T follicular helper cell (primary cell): ENCODE measurements at places on chromosomes 12 and 14.

DNA sequence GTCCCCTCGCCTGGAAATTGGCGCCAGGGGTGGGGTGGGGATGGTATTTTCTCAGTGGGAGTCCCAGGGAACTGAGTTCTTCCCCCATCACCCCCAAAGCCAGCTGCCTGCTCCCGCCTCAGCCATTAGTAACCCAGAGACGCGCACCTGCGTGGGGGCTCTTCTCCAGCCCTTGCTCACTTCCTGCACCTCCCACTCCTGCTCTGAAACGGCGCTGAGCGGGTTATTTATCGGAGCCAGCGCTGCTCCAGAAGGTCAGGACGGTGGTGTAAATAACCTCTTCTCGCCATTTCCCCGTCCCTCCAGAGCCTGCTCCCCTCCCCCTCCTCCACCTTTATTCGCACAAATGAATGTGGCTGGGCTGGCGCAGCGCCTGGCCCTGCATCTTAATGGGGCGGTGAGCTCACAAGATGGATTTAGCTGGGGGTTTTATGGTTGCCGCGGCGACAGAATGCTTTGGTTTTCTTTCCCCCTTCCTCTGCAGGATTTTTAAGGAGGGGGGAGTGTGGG lies 12.2 kb downstream of the GPR84 start:
- peak; percentile 19 for DNase-seq

DNA sequence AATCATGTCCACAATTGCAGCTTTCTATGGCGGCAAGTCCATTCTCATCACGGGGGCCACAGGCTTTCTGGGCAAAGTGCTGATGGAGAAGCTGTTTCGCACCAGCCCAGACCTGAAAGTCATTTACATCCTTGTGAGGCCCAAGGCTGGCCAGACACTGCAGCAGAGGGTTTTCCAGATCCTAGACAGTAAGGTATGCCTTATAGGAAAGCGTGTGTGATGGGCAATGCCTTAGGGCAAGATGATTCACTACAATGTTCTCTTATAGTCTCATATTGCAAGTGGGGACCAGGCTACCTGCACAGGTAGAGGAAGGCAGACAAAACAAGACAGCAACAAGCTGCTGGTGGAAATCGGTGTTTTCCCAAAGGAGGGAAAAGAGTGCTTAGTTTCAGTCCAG lies 110.5 kb downstream of the ERGIC2 start:
- DNase-seq, result no peak

GRCh38 chr12:119684711-119685369 lies 16.9 kb downstream of the PRKAB1 start:
- DNase-seq, result no peak

DNA sequence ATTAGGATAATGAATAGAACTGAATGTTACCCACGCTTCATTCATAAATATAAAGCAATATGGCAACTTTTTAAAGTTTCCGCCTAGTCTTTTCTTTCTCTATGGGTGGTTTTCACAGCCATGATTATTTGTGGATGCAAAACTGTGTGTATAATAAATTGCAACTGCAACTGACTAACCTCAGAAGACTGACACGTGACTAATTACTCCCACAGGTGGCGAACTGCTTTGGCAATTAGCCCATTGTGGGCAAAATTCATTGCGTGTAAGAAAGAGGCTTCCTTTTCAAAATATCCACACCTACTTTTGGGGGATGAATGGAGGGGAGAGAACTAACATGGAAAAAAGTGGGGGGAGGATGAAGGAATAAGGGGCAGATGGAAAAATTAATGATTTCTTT lies 79.0 kb downstream of the SLC25A21 start:
- DNase-seq, result no peak

- DNase-seq, result no peak
Measured at GRCh38 chr12:102376181-102376747, 104.1 kb downstream of the IGF1 start.

GRCh38 chr14:54617467-54617866 lies 50.5 kb downstream of the SAMD4A start:
- DNase-seq, result no peak

GRCh38 chr14:49766839-49767238 lies 1.1 kb upstream of the KLHDC2 start:
- no peak for DNase-seq

DNA sequence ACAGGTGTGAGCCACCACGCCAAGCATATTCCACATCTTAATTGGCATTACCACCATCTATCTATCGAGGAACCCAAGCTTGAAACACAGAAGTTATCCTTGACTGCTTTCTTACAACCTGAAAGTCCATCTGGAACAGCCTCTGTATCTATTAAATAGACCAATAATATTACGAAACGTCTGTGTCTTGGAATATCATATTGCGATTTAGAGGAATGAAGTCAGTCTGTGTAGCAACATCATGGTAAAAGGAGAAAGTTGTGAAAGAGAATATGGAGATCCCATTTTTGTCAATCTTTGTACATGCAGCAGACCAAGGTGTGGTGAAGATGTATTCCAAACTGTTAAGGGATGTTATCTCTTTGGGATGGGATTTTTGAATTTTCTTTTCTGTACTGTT lies 25.8 kb upstream of the MAX start:
- DNase-seq, result no peak

DNA sequence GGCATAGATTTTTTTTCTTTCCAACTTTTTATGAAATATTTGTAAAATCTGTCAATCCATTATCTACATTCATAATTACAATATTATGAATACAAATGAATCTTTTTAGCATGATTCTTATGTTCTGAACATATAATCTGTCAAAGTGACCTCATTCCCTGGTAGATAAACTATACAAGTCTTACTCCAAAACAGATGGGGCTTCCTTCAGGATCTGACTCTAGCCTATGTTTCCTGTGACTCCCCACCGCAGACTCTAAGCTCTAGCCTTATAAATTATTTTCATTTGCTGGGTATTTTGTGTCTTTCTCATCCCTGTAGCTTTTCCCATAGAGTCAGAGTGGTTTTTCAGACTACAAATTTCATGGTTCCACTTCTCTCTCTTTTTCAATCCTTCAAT lies 202.1 kb upstream of the KITLG start:
- no peak for DNase-seq

GRCh38 chr14:44384093-44384492 lies 123.0 kb downstream of the FSCB start:
- DNase-seq, result no peak

GRCh38 chr12:50070314-50071060 lies 13.1 kb downstream of the ASIC1 start:
- peak; percentile 45 for DNase-seq

- no peak for DNase-seq
Measured at GRCh38 chr12:109680264-109681005, 33.2 kb upstream of the FAM222A start.

GRCh38 chr14:32611752-32612151 lies 282.7 kb downstream of the AKAP6 start:
- no peak for DNase-seq

DNA sequence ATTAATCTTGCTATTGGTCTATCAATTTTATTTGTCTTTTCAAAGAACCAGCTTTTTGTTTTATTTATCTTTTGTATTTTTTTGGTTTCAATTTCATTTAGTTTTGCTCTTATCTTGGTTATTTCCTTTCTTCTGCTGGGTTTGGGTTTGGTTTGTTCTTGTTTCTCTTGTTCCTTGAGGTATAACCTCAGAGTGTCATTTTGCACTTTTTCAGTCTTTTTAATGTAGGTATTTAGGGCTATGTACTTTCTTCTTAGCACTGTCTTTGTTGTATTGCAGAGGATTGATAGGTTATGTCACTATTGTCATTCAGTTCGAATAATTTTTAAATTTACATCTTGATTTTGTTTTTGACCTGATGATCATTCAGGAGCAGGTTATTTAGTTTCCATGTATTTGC lies 92.7 kb upstream of the DCD start:
- DNase-seq, result no peak

DNA sequence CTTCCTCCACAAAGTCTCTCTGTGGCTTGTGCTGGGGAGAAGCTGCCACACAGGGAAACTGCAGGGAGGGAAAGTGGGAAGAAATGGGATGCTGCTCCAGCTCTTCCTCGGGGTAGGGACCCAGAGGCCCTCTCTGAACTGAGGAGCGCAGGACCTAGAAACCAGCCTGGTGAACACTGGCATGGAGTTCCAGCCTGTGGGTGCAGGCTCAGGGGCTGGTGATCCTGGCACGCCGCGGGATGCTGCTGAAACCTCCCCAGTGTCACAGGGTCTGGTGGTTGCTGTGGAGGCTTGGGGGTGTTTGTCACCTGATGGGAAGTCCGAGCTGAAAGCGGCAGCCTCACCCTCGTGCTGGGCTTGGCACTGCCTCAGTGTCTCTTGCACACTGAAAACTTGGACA lies 5.2 kb upstream of the KRT75 start:
- DNase-seq, result no peak
